Calu3 (cell line): ENCODE measurements at places on chromosomes 12 and 14. TPM values are rescaled to one million over a fixed set of nuclear protein-coding genes. Genes with fewer than 3 reads are reported as not detected.

TSHR gene
- total RNA-seq, result not detected in 2 replicates

ZC2HC1C gene
- total RNA-seq, result 5.1 and 5.3 TPM in 2 replicates

SLC6A15 gene
- total RNA-seq, result not detected in 2 replicates

FAM90A1 gene
- 0.50 and 0.61 TPM in 2 replicates for total RNA-seq

LRRC10 gene
- total RNA-seq, result not detected in 2 replicates

KLHL33 gene
- not detected in 2 replicates for total RNA-seq

CLEC14A gene
- total RNA-seq, result not detected in 2 replicates

PMCH gene
- total RNA-seq, result not detected in 2 replicates

CPSF2 gene
- total RNA-seq, result 70.3 and 76.7 TPM in 2 replicates

TAS2R8 gene
- total RNA-seq, result not detected in 2 replicates

FOXM1 gene
- total RNA-seq, result 85.8 and 103 TPM in 2 replicates

SGPP1 gene
- total RNA-seq, result 26.2 and 27.0 TPM in 2 replicates
